ENCODE measurements at places on chromosomes 5 and 9. TPM values are rescaled to one million over a fixed set of nuclear protein-coding genes. Genes with fewer than 3 reads are reported as not detected.

DNA sequence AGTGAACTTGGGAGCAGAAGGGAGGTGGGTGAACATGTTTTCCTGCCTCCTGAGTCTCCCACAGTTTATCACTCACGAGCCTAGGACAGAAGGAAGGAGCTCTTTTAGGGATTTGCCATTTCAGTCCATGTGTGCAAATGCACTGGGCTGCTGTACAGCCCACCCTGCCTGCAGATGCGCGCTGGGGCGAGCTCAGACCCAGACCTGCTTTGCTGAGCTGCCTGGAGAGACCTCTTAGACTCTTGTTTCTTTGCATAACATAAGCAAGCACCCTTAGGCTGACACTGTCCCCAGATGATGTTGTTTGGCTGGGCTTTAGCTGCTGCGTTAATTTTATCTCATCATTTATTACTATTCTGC, 199.0 kb downstream of the CACNA1B start:
- ATAC-seq, result no peak

GRCh38 chr9:93107151-93107824, 11.3 kb downstream of the CARD19 start:
- no peak for ATAC-seq

GRCh38 chr9:79868567-79869189, 296.9 kb downstream of the TLE4 start:
- no peak for ATAC-seq

Gene ADGRV1
- total RNA-seq, result 0.45 TPM
